HS-5 (cell line): ENCODE measurements at places on chromosomes 7 and 10.

DNA sequence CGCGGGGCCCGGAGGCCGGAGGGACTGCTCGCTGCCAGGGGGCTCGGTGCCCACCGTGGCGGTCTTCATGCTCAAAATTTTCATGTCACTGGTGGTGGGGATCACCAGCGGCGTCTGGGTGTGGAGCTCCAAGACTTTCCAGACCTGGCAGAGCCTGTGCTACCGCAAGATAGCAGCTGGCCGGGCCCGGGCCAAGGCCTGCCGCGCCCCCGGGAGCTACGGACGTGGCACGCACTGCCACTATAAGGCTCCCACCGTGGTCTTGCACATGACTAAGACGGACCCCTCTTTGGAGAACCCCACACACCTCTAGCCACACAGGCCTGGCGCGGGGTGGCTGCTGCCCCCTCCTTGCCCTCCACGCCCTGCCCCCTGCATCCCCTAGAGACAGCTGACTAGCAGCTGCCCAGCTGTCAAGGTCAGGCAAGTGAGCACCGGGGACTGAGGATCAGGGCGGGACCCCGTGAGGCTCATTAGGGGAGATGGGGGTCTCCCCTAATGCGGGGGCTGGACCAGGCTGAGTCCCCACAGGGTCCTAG, 2.0 kb downstream of the FZD9 start:
- DNase-seq = no peak

- DNase-seq = no peak
These were observed 15.9 kb downstream of the GPRIN2 start for GRCh38 chr10:46540412-46541016.

- DNase-seq = no peak
These were observed 52.9 kb downstream of the C10orf120 start for GRCh38 chr10:122646511-122647382.

- DNase-seq = no peak
These were observed 37.1 kb downstream of the CXCL12 start for GRCh38 chr10:44347609-44348400.

GRCh38 chr10:15049533-15049932, 5.8 kb downstream of the OLAH start:
- DNase-seq = no peak

- DNase-seq = no peak
These were observed 128.2 kb downstream of the SEMA3E start for GRCh38 chr7:83520726-83521125.

DNA sequence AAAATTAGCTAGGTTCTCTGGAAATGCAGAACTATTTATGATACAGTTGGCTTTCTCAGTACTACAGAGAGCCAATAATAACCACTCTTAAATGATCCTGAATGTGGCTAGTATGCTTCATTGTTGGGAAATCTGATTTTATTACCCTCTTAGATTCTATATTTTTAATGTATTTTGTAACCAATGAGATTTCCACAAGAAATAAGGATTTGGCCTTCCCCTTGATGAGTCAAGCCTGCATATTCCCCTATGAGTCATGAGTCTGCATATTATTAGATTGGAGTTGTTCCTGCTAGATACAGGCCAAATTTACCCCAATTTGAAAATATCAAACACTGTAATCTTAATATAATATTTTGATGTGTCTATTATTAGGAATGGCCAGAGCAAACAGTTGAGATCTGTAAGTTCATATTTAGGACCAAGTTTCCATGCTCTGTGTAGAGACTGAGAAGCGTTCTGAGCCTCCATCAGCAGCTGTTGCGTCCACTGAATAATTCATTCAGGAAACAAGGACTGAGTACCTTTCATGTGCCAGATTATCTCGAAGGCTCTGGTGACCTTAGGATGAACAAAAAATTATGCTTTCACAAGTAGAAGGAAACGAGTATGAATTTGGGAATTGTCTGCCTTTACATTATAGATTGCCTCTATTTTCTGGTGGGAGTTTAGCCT, 793.4 kb downstream of the NRG3 start:
- DNase-seq = peak; percentile 54

DNA sequence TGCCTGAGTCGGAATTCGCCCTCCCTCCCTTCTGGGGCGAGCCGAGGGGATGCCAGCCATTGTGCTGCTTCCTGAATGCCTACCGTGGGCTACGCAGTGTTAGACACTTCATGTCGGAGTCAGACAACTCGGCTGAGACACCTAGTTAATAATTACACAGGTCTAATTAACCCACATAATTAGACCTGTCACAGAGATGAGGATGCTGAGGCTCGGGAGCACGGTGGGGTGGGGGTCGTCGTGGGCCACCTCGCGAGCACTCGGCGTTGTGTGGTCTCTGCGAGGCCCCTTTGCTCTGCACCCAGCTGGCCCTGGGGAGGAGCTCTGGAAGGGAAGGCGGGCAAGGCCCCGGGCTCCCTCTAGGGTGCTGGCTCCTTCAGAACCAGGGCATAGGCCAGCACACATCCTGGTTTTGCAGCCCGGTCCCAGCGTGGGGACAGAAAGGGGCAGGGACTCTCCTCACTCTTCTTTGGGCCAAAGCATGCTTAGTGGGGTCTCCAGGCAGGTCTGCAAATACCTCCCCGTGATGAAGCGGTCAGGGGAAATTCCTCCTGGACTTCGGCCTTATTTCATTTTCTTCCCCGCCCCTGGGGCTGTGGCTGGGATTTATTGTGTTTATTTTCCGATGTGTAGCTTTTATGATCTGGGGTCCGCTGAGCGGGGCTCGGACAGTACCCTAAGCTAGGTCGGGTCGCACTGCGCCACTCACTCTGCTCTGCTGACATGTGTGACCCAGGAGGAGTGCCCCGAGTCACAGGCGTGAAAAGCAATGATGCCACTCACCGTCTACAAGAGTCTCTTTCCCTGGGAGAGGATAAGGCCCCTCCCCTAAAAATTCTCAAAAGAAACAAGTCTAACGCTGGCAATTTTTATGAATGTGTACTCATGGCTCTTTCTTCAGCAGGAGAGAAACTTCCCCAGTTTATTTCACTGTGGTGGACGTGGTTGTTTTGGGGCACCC, 4.9 kb upstream of the FOXL3 start:
- no peak for DNase-seq

DNA sequence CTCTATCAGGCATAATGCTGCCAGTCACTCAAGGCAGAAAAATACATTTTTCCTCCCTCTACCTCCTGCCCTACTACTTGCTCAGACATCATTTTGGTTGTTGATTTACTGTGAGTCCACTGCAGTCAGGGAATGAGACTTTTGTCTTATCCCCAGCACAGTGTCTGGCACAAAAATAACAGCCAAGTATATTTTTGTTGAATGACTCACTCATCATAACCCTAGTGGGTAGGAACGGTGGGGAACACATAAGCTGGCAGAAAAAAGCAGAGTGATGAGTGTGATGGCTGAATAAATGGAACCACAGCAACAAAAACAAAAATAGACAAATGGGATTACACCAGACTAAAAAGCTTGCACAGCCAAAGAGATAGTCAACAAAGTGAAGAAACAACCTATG, 65.8 kb upstream of the LAMB4 start:
- no peak for DNase-seq

GRCh38 chr10:132799865-132800264, 13.9 kb upstream of the NKX6-2 start:
- DNase-seq = no peak

DNA sequence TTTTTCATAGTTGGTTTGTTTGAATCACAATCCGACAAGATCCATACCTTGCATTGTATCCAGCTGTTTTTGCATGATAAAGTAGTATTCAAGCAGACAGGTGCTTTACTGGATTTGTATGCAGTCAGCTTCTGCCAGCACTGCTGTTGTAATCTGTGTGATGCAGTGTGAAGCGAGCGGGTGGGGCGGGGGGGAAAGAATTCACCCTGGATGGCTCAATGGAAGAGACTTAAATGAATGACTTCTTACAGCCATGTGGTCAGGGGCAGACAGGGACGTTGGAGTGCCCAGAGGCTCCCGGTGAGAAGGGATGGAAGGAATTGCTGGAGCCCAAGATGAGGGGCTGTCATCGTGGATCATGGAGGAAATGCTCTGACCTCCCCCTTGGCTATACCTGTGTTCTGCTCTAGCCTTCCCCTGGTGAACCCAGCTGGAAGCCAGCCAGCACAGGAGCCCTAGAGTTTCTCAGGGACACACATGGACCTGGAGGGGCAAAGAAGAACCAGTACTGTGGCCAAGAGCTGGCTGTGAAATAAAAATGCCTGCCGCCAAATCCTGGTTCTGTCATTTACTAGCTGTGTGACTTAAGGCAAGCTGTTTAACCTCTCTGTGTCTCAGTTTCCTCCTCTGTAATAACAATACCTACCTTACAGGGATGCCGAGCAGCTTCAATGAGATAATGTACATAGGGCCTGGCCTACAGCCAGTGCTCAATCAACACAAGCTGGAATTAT, 14.1 kb downstream of the NFE2L3 start:
- no peak for DNase-seq

GRCh38 chr10:70974351-70974901, 86.1 kb upstream of the PCBD1 start:
- DNase-seq = no peak

- DNase-seq = no peak
These were observed 55.3 kb downstream of the COBL start for GRCh38 chr7:51261117-51261835.

DNA sequence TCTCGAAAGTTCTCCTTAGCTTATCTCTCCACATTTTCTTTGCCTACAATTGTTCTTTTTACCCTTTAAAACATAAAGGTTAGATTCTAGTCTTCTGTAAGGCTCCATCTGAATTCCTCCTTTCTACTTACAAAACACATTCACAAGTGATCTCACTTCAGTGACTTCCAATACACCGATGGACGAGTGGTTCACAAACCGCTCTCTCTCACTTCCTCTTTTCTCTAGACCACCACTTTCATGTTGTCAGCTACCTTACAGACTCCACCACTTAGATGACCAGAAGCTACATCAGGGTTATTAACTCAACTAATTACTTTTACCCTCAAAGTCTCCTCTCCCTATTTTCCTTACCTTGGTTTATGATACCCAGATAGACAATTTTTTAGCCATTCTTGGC, 11.8 kb downstream of the MET start:
- DNase-seq = no peak

GRCh38 chr7:120169996-120170783, 102.8 kb upstream of the KCND2 start:
- no peak for DNase-seq
